ENCODE measurements at places on chromosomes 3 and 15.

DNA sequence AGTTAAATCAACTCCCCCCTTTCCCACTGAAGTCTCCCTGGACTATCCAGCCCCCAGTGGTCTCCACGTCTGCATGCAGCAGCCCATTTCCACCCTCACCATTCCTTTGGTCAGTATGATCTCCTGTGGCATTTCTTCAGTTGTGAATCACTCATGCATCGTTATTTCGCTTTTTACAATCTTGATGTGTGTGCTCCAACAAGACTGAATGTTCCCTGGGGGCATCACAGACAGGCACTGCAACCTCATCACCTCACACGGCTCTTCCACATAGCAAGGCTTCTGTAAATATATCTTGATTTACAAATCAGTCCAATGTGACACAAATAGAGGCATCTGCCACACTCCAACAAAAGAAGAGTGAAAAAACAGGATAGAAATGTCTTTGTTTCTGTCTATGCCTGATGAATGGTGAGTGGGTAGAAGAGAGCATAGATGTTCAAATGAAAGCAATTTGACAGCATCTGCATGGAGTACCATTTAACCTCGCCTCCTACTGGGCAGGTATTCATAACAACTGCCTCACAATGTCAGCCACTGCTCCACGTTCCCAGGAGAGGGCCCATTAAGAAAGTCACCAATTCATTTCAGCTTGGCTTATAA, 5.2 kb downstream of the HEG1 start:
- peak; percentile 75 for DNase-seq

- no peak for DNase-seq
Measured at GRCh38 chr3:23778446-23778845, 27.3 kb upstream of the UBE2E1 start.

DNA sequence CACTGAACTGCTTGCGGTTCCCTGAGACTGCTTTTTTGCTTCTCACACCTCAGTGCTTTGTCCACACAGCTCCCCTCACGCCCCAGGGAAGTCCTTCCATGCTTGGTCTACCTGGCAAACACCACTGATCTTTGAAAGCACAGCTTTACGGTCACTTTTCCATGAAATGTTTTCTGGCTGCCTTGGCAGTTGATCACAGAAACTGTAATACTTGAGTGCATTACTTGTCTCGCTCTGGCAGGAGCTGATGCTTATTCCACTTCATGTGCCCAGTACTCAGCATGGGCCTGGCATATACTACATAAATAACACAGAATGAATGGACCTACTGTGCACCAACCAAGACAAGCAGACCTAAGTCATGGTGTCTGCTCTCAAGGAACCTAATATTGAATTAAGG, 121.1 kb downstream of the MEX3B start:
- no peak for DNase-seq

DNA sequence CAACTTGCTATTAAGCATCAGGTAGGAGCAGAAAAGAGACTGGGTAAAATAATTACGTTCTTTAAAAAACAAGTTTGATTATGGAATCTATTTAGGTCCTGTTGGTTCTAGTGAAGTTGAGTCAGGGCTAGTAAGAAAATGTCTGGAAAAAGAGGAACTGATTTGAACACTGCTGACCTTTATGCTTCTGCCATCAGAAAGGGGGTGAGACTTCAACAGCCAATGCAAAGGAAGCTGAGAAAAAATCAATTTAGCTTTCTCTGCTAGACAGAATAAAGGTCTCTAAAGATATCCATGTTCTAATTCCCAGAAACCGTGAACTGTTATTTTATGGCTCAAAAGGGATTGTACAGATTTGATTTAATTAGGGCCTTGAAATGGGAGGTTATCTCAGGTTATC, 157.5 kb downstream of the ROBO2 start:
- no peak for DNase-seq

DNA sequence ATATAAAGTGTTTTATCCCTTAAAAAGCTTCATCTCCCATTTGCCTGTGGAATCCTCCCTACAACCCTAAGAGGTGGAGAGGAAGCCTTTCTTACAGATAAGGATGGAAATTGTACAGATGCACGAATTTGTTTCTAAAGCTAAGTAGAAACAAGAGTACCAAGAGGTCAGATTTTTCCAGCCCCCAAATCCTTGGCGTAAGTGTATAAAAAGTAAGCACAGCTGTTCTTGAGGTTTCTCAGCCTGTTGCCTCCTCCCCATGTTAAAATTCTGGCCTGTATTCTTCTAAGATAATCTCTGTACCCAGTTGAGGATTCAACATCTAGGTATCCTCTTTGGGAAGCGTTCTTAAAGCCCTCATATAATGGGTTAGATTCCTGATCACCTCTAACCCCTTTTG, 34.9 kb downstream of the RAB7A start:
- no peak for DNase-seq

DNA sequence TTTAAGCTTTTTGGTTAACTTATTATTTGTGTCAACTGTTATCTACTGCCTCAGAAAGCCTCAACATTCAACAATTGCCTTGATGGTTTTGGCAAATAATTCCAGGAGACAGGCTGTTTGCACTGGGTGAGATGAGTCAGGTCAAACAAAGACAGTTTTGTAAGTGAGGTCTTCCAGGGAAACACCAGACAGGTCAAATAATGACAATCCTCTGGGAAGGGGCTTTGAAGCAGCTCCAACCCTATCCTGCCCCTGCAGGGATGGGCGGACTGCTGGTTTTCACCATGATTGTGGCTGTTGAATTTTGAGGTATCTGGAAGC, 79.4 kb upstream of the PRR23E start:
- peak; percentile 2 for DNase-seq

GRCh38 chr15:77497110-77497737, 76.5 kb downstream of the HMG20A start:
- DNase-seq = peak; percentile 90

GRCh38 chr3:153680526-153680925, 440.7 kb upstream of the ARHGEF26 start:
- DNase-seq = no peak

DNA sequence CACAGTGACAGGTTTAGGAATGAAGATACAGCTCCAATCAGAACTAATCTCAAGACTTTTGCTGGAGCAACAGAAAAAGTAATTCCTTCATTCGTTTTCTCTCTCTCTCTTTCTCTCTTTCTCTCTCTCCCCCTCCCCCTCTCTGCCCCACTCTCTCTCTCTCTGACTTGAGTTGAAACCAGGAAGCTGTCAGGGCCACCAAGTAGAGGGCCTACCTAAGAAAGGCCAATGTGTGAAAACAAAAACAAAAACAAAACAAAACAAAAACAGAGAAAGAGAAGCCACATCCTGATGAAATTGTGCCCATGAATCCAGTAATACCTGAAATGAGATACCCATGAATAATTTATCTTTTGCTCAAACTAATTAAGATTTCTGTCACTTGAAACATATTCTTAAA, 72.9 kb downstream of the ATP8B4 start:
- DNase-seq = no peak

DNA sequence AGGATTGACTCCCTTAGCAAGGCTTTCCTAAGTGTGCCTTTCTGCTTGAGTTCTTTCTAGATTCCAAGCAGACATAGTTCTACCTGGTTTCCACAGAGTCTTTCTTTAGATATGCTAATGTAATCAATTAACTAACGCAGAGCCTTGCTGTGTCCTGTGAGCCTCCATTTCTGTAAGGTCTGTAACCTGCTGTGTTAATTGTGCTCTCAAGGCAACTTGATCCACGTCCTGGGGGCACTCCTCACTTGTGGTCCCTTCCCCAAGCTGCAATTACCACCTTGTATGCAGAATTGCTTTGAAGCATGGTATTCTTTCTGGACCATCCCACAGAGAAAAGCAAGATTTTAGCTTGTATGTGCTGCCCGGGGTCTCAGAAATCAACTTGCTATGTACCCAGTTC, 29.5 kb upstream of the THSD4 start:
- DNase-seq = peak; percentile 88

DNA sequence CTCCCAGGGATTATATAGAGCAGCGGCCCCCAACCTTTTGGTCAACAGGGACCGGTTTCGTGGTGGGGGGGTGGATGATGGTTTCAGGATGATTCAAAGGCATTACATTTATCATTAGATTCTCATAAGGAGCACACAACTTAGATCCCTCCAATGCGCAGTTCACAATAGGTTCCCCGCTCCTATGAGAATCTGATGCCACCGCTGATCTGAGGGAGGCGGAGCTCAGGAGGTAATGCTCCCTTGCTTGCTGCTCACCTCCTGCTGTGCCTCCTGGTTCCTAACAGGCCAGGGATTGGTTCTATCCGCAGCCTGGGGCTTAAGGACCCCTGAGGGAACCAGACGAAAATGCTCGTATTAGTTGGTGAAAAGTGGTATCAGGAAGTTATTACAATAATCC, 1.3 kb upstream of the HACD2 start:
- peak; percentile 83 for DNase-seq

DNA sequence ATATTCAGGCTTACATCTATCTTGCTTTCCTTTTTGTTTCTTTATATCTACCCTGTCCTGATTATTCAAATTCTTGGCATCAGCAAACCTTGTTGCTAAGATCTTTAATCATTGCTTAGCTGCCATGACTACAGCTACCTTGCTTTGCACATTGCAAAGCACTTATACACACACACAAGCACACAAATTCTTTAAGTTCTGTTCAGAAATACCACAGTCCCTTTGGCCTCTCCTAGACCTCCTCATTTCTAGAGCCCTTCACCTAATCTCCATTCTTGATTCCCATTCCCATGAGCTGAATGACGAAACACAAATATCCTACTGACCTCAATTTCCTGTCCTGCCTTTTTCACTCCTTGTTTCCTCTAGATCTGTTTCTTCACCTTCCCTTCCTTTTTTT, 409.6 kb downstream of the UNC13C start:
- no peak for DNase-seq

DNA sequence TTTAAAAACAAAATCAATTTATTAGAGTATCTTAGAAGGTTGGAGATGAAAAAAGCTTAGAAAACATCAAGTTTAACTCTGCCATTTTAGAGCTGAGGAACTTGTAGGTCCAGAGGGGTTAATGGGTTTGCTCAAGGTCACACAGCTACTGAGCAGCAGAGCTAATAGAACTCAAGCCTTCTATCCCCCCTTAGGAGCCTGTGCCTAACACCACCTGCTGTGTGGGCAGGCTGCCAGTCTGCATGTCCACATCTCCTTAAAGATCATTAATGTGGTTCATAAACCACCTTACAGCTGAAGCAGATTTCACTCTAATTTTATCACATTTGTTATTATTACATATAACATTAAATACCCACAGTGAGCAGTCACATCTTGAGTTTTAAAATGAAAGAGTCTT, 14.1 kb upstream of the SLC35G2 start:
- peak; percentile 75 for DNase-seq

DNA sequence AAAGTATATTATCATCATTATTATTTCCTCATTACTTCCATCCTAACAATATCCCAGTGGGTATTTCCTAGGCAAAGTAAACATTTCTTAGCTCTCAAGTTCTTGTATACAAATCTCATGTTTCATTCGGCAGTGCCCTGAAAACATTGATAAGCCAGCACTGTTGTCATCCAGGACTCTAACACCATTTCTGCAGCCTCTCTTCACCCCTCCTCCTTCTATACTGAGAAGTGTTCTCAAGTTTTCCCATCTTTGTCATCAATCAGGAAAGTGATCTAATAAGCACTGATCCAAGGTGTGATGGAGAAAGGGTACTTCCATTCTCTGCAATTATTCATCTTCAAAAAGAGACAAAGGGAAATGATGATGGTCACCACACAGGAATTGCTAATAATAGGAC, 168.4 kb upstream of the CCDC54 start:
- no peak for DNase-seq

DNA sequence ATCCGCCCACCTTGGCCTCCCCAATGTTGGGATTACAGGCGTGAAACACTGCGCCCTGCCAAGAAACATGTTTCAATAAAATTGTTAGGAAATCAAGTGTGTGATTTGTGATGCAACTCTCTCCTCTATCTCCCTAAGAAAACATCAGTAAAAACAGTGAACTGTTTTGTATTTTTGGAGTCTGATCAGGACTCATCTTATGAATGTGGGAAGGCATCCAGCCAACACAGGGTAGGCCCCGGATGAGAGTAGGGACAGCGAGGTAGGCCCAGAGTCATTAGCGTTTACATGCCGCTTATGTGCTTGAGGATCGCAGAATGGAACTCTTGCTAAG, 884 bp upstream of the GLYCTK start:
- no peak for DNase-seq

DNA sequence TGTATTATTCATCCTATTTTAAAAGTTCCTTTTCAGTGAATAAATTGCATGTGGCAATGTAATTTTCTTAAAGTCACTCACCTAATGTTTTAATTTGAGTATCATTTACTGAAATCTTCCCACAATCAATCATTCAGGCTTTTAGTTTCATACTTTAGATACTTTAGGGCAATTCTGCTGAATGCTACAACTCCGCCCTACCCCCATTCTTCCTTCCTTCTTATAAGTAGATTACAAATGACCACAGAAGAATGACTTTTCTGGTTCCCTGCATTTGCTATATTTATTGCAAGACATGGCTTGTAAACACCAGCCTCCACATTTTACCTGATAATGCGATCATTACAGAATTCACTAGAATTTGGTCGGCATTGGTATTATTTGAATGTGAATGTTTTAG, 1061.9 kb downstream of the FHIT start:
- peak; percentile 33 for DNase-seq

DNA sequence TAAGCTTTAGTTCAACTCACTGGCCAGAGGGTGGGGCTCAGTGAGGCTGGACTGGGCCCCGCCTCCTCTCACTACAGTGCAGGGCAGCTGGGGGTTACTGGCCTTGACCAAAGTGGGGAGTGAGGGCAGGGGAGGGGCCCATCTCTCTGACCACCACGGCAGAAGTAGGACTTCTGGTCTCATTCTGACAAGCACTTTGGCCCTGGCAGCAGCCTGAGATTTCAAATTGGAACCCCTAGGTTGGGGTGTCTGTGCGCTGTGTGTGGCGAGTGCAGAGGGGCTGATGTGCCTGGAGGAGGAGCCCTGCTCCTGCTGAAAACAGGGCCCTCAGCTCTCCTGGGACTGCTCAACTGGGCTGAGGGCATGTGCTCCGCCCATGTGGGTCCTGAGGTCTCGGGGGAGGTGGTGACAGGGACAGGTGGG, 60.3 kb upstream of the RPL32 start:
- DNase-seq = peak; percentile 9

GRCh38 chr3:157058392-157059071, 101.4 kb downstream of the CCNL1 start:
- DNase-seq = no peak

GRCh38 chr3:87120881-87121280, 106.2 kb upstream of the CHMP2B start:
- DNase-seq = peak; percentile 85

DNA sequence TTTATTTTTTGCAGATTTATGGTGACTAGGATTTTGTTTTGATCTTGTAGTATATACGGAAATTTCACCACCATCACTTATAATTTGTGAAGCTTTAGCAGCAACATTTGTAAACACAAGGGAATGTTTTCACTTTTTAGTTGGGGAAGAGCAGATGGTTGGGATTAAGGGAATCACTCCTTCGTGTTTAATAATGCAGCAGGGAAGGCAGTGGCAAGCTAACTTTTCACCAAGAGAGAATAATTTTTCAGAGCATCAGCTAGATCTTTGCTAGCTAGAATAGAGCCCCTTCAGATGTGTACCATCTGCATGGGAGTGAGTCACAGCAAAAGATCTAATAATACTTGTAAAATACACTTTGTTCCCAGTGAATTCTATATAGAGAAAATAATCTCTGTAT, 632.7 kb downstream of the CADM2 start:
- no peak for DNase-seq

GRCh38 chr3:3013317-3014052, 96.7 kb downstream of the IL5RA start:
- DNase-seq = no peak

GRCh38 chr3:186080849-186081438, 27.9 kb downstream of the ETV5 start:
- no peak for DNase-seq

GRCh38 chr3:151210676-151211381, 7.8 kb upstream of the GPR171 start:
- DNase-seq = peak; percentile 54

All from NCI-H69 (cell line).